Stimulated activated CD8-positive, alpha-beta memory T cell treated with anti-CD3 and anti-CD28 coated beads, Interleukin-7, amount 100 ng/mL, for 1 hour (primary cell): ENCODE measurements at places on chromosomes 11 and 22.

- DNase-seq: no peak
Measured at GRCh38 chr22:46581538-46582244, 38.5 kb upstream of the GRAMD4 start.

DNA sequence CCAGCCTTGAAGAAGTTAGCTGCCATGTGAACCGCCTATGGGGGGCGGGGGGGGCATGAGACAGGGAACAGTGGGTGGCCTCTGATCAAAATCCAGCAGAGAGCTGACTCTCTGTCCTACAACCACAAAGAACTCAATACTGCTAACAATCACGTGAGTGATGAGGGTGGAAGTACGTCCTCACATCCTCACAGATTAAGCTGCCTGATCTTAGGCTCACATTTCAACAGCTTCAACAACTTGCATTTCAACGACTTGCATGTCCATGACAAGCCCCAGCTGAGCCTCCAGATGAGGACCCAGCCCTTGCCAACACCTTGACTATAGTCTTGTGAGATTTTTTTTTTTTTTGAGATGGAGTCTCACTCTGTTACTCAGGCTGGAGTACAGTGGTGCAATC, 51.6 kb downstream of the CLMP start:
- DNase-seq: no peak

GRCh38 chr22:50683994-50684371, 11.4 kb downstream of the SHANK3 start:
- no peak for DNase-seq

- DNase-seq: no peak
Measured at GRCh38 chr11:45725776-45726492, 60.5 kb upstream of the CHST1 start.

GRCh38 chr11:62315431-62315830, 16.6 kb upstream of the SCGB1D4 start:
- no peak for DNase-seq

DNA sequence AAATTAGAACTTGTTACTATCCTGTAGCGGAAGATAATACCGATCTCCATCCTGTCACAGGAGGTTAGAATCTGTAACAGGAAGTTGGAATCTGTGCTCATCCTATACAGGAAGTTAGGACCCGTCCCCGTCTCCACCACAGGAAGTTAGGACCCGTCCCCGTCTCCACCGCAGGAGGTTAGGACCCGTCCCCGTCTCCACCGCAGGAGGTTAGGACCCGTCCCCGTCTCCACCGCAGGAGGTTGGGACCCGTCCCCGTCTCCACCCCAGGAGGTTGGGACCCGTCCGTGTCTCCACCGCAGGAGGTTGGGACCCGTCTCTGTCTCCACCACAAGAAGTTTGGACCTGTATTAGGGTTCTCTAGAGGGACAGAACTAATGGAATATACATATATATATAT, 52.2 kb downstream of the FBLN1 start:
- DNase-seq: no peak

- DNase-seq: no peak
Measured at GRCh38 chr11:2779499-2779980, 79.7 kb upstream of the KCNQ1OT1 start.

DNA sequence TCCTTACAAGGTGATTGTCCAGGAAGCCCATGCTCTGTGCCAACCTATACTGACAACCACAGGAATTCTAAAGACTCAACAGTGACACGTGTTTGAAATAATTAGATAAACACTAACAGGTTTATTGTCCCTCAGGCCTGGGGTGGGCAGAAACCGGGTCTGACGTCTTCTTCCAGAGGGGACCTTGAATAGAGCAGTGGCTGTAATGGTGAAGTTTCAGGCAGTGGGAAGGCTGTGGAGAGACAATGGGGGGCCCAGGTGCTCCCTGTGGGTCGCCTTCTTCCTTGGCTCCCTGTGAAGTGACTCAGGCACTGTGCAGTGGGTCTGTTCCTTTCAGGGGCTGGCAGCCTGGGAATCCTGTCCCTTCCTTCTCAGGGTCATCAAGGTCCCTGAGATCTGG, 54.6 kb downstream of the OTOG start:
- no peak for DNase-seq

DNA sequence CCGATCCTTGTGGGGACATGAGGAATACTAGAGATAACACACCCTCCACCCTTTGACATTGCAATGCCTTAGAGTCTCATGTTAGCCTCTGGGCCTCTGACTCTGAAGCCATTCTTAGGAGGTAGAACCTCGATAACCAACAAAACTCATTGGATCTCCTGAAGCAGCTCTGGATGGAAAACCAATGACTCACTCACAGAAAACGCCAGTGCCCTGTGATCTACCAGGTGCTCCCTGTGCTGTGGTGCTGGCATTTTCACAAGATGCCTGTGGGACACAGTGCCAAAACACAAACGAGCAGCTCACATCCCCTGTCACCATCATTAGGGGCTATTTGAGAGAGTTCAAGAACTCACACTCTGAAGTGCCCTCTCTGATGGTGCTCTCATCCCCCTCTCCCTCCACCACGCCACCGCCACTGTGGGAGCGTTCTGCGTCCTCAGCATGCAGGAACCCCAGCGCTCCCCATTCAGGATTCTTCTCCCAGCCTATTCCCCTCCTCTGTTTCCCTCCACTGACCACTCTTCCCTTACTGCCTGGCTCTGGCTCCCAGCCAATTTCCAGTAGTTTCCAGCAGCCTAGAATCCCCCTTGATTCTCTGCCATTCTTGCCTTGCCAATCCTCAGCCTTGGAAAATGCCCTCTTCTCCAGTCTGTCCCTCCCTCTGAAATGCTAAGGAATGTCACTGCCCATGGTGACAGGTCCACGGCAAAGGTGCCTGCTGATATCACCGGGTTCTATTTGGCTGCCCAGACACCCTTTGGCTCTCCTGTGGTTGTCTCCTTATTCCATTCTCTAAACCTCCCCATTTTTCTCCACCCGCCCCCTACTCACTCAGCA, 4.7 kb upstream of the POLD4 start:
- no peak for DNase-seq

DNA sequence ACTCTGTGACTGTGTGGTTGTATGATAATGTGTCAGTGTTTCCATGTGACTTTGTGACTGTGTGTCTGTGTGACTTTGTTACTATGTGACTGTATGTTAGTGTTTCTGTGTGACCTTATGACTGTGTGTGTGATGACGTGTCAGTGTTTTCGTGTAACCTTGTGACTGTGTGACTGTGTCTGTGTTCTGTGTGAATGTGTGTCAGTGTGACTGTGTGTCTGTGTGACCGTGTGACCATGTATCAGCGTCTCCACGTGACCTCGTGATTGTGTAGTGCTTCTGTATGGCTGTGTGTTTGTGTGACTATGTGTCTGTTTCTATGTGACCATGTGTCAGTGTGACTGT, 9.5 kb upstream of the PKNOX2 start:
- no peak for DNase-seq

- DNase-seq: no peak
Measured at GRCh38 chr11:18394928-18395734, 768 bp downstream of the LDHA start.

DNA sequence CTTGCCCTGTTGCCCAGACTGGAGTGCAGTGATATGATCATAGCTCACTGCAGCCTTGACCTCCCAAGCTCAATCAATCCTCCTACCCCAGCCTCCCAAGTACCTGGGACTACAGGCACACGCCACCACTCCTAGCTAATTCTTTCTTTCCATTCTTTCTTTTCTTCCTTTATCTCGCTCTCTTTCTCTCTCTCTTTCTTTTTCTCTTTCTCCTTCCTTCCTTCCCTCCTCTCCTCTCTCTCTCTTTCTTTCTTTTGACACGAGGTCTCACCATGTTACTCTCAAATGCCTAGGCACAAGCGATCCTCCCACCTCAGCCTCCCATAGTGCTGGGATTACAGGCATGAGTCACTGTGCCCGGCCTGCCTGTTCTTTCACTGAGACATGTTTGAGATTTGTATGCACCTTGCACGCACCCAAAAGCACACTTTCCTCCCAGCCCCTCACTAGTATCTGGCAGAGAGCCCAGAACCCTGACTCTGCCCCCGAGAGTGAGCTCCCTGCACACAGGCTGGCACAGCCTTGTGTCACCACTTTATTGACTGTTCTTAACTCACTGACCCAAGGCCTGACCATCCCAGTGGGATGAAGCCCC, 56.8 kb downstream of the CD6 start:
- DNase-seq: no peak

DNA sequence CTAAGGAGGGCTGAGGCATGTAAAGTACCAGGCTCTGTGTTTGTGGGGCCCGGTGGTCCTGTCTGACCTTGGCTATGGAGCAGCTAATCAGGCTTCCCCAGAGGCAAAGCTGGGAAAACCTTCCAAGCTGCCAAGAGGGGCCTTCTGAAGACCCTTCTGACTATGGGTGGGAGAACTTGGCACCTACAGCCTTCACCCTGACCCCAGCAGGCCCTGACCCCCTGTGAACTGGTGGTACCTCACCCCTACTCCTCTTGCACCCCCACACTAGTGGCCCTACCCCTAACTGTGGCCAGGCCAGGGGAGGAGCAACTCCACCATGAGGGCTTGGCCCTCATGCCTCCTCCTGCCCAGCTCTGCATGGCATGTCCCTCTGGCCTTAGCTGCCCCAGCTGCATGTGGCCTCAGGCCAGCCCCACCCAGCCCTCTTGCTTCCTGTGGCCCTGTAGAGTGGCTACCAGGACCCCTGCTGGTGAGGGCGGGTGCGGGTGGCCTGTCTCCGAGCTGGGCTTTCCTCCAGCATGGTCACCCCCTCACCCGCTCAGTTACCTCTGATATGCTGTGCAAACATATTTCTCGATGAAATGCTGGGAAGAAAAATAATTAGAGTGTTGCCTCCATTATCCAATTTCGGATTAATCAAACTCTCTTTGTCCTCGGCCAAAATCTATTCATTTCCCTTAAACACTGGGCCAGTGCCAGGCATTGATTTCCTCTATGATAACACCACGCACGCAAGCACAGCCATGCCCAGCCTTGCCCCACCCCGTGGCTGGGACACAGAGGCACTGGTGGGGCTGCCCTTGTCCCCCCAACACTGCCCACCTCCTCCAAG, 7.5 kb downstream of the GNAZ start:
- no peak for DNase-seq

DNA sequence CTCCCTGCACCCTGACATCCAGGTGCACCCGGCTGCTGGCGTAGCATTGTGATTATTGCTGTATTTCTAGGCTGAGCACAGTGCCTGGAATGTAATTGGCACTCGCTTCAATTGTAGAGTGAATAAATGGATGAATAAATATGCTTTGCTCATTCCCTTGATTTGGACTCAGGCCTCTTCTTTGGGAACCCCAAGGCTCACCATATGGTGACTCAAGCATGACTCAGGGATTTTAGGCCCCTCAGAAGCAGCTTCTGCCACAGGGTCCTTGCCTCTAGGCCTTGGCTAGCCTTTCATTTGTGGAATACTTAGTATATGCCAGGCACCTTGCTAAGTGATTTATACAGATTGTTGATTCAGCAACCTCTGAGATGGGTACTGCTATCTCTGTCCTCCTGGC, 78.9 kb downstream of the GRIK4 start:
- no peak for DNase-seq

DNA sequence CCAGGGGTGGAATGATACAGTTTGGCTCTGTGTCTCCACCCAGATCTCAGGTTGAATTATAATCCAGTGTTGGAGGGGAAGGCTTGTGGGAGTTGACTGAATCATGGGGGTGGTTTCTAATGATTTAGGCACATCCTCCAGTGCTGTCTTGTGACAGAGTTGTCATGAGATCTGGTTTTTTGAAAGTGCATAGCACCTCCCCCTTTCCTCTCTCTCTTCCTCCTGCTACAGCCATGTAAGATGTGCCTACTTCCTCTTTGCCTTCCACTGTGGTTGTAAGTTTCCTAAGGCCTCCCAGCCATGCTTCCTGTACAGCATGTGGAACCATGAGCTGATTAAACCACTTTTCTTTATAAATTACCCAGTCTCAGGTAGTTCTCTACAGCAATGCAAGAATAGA, 45.1 kb downstream of the THAP12 start:
- DNase-seq: no peak

DNA sequence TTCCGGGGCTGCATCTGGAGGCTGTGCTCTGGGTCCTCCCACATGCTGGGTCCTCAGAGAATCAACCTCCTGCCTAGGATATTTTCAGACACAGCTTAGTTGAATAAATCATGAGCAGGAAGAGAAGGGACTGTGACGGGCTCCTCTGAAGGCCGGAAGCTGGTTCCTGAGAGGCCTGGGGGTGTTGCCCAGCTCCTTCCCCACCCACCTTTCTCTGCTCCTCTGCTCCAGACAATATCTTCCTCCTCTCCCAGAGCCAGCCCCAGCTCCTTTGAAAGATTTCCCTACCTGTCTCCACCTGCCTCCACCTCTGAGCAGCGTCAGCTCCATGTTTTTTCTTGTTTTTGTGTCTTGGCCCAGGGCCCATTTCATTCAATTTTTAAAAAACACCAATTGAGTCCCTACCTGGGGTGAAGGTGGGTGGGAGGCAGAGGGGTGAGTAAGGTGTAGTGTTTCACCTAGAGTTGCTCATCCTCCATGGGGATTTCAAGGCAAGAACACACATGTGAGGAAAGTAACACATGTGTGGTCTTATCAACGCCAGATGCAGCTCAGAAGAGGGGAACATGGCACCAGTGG, 24.8 kb upstream of the THY1 start:
- DNase-seq: no peak

- DNase-seq: no peak
Measured at GRCh38 chr22:45683680-45684079, 12.0 kb downstream of the ATXN10 start.

GRCh38 chr11:121654259-121654842, 201.6 kb upstream of the SORL1-AS1 start:
- DNase-seq: no peak

- no peak for DNase-seq
Measured at GRCh38 chr11:62195945-62196344, 5.9 kb downstream of the SCGB1D1 start.

GRCh38 chr11:122816761-122817520, 21.4 kb upstream of the CRTAM start:
- no peak for DNase-seq

- DNase-seq: no peak
Measured at GRCh38 chr11:22430141-22430541, 92.0 kb downstream of the SLC17A6 start.

DNA sequence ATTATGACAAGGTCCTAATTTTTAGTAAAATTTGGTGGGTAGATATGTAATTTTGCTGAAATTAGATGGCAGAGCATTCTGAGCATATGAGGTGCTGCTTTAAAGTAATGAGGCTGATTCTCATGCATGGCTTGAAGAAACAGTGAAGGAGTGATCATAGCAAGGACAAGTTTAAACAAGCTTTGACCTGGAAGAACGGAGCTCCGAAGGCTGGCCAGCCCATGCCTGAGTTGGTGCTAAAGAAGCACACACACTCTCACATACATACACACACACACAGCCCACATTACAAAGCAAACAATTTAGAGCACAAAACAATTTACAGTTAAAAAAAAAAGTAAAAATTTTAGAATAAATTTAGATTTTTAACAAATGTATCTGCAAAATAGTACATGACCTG, 150.7 kb downstream of the DCDC1 start:
- DNase-seq: no peak

- DNase-seq: no peak
Measured at GRCh38 chr11:121282886-121283502, 9.6 kb upstream of the SC5D start.

- no peak for DNase-seq
Measured at GRCh38 chr11:91041626-91042025, 818.8 kb upstream of the CHORDC1 start.
